Bronchial epithelial cell (primary cell): ENCODE measurements at places on chromosomes 5 and 9. TPM values are rescaled to one million over a fixed set of nuclear protein-coding genes. Genes with fewer than 3 reads are reported as not detected.

The SH3TC2 gene
- 4.0 and 4.7 TPM in 2 replicates for total RNA-seq

GRCh38 chr5:138629392-138629791 is 54.2 kb upstream of the HSPA9 start:
- no peak for DNase-seq

GRCh38 chr5:119373449-119373858 is 17.6 kb downstream of the TNFAIP8 start:
- no peak for DNase-seq

- DNase-seq = no peak
Observed at GRCh38 chr5:166551384-166551783, 1740.1 kb upstream of the WWC1 start.

GRCh38 chr9:133278161-133279114 is 3.4 kb upstream of the ABO start:
- no peak for DNase-seq

DNA sequence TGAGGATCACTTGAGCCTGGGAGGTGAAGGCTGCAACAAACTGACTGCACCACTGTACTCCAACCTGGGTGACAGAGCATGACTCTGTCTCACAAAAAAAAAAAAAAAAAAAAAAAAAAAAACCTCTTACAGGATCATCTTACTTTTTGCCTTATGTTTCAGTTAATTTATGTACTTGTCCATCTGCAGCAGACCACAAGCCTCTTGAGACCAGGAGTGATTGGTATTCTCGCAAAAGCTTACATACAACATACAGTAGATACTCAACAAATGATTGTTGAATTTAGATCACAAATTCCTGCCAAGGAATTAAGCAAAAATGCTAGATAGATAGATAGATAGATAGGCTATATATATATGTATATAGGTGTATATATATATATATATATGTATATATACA is 12.4 kb downstream of the CEMIP2 start:
- no peak for DNase-seq

- no peak for DNase-seq
Observed at GRCh38 chr9:71726723-71727122, 41.6 kb downstream of the CEMIP2 start.

GRCh38 chr9:14909601-14909960 is 647 bp downstream of the FREM1 start:
- no peak for DNase-seq

The SH2D3C gene
- total RNA-seq = 0.26 TPM in 1 of 2 replicates, not detected in the other

DNA sequence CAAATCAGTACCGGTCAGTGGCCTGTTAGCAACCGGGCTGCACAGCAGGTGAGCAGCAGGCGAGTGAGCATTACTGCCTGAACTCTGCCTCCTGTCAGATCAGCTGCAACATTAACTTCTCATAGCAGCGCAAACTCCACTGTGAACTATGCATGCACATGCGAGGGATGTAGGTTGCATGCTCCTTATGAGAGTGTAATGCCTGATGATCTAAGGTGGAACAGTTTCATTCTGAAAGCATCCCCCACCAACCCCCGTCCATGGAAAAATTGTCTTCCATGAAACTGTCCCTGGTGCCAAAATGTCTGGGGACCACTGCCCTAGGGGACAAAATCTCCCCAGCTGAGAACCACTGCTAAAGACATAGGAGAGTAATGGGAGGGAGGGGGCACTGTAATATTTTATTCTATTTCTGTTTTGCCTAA is 51.1 kb downstream of the P4HA2 start:
- DNase-seq = no peak

DNA sequence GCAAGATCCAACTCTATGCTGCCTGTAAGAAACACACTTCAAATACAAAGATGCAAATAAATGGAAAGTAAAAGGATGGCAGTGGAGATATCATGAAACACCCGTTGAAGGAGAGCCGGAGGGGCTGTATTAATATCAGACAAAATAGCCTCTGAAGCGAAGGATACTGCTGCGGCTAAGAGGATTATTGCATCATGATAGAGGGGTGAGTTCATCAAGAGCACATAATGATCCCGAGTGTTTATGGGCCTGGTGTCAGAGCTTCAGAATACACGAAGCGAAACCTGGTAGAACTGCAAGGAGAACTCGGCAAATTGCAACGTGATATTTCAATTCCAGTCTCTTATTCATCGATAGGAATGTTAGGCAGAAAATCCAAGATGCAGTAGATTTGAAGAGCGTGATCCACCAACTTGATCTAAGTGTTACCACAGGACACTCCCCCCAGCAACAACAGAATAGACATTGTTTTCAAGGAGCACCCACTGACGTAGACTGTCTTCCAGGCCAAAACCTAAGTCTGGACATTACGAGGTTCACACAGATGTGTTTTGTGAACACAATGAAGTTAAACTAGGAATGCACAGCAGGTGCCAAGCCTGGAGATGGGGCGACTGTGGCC is 27.7 kb upstream of the QSOX2 start:
- DNase-seq = no peak

The CCDC187 gene
- not detected in 2 replicates for total RNA-seq

DNA sequence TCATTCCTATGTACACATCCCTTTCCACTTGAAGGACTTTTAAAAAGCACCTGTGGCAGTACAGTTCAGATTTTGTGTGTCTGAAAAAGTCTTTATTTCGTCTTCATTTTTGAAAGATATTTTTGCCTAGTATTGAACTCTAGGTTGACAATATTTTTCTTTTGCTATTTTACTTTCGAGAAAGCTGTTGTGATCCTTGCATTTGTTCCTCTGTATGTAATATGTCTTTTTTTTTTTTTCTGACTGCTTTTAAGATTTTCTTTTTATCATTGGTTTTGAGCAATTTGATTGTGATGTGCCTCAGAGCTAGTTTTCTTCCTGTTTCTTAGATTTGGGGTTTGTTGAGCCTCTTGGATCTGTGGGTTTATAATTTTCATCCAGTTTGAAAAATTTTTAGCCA is 13.3 kb downstream of the LCP2 start:
- no peak for DNase-seq

The GTF2H2 gene
- 12.6 and 14.1 TPM in 2 replicates for total RNA-seq

The FBN2 gene
- 26.1 and 49.0 TPM in 2 replicates for total RNA-seq

The NOXA1 gene
- total RNA-seq = 0.53 and 2.3 TPM in 2 replicates

DNA sequence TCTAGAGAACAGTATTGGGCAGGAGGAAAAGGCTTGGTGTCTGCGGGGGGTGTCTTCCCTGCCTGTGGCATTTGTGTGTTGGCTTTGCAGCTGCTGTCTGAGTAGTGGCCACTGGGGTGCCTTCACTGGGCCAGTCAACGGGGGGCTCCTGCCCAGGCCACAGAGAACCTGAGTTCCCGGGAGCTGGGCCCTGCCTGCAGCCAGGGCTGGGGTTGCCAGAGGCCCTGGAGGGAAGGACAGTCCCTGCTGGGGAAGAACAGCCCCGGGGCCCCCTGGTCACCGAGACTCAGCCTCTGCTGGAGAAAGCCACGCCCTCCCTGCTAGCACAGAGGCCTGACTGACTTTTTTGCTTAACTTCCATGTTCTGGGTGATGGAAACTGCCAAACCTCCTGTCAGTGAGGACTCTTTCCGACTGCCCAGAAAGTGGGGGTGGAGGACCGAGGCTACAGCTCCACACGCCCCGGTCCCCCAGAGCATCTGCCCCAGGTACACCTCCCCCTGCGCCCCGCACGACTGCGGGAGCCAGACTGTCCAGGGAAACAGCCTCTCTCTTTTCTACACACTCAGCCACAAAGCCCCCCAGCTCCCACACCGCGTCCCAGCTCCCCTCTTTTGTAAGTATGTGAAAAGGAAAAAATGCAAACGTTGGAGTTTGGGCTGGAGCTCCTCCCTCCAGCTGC is 133.4 kb downstream of the DAB2IP start:
- no peak for DNase-seq

The PAPPA gene
- total RNA-seq = 0.13 and 1.3 TPM in 2 replicates

The CD72 gene
- 0.79 and 0.90 TPM in 2 replicates for total RNA-seq

The SPINK13 gene
- total RNA-seq = not detected in 2 replicates

GRCh38 chr5:140631036-140631417 is 1.9 kb downstream of the CD14 start:
- DNase-seq = no peak

- no peak for DNase-seq
Observed at GRCh38 chr9:86672301-86672700, 275.0 kb downstream of the GAS1 start.

- no peak for DNase-seq
Observed at GRCh38 chr5:125896368-125896767, 526.8 kb upstream of the GRAMD2B start.

- no peak for DNase-seq
Observed at GRCh38 chr9:89863837-89864236, 259.0 kb downstream of the GADD45G start.

DNA sequence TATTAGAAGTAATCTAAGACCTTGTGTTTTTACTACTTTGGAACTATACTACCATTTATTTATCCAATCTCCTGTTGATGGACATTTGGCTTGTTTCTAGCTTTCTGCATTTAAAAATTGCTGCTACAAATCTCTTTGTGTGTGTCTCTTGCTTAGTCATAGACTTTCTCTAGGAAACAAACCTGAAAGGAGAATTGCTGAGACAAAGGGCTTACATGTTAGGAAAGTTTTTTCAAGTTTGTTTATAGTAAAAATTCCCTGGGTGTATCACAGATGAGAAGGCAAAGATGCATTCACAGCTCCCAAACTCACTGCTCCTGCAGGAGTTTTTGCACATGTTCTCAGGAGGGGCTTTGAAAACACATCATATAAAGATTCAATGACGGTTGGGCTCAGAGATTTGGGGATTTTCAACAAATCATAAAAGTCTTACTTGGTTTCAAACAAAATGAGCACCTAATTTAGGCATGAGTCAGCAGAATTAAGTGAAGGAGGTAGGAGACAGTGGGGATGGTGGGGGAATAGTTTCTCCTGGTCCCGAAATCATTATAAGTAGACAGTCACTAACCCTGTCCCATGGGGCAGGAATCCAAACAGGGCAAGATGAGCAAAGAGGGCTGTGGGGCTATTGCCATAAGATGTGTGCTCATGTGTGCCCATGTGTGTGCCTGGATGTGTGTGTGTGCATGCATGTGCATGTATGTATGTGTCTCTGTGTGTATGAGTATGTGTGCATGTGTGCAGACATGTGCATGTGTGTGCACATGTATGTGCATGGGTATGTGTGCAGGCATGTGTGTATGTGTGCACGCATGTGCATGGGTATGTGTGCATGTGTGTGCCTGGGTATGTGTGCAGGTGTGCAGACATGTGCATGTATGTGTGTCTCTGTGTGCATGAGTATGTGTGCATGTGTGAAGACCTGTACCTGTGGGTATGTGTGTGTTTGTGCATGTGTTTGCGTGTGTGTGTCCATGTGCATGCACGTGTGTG is 43.4 kb upstream of the S1PR3 start:
- peak; percentile 25 for DNase-seq

- DNase-seq = peak; percentile 15
Observed at GRCh38 chr9:87063871-87064270, 116.6 kb upstream of the GAS1 start.

DNA sequence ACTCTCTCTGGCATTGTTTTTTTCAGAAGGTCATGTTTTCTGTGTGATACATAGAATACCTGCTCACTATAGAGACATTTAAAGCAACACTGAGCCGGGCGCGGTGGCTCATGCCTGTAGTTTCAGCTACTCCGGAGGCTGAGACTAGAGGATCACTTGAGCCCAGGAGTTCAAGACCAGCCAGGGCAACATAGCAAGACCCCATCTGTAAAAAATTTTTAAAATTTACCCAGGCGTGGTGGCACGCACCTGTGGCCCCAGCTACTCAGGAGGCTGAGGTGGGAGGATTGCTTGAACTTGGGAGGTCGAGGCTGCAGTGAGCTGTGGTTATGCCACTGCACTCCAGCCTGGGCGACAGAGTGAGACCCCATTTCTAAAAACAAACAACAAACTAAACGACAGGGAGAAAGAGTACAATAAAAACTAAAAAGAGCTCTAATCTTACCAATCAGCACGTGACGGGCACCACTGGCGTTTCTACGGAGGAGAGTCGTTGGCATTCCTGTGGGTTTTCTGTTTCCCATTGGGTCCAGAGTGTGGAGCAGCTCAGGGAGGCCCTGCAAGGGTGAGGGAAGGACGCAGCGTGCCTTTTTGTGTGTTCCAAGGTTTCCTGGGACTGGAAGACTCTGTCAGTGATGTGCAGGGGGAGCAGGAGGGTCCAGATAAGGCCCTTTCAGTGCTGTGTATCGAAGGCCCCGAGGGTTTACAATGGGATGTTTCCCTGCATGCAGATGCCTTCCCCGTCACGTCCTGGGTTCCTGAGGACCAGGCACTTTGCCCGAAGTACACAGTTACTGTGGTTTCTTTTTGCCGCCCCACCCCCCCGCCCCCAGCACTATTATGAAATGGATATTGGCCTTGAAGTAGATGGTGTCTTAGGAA is 7.2 kb upstream of the RNU6ATAC start:
- DNase-seq = peak; percentile 14

DNA sequence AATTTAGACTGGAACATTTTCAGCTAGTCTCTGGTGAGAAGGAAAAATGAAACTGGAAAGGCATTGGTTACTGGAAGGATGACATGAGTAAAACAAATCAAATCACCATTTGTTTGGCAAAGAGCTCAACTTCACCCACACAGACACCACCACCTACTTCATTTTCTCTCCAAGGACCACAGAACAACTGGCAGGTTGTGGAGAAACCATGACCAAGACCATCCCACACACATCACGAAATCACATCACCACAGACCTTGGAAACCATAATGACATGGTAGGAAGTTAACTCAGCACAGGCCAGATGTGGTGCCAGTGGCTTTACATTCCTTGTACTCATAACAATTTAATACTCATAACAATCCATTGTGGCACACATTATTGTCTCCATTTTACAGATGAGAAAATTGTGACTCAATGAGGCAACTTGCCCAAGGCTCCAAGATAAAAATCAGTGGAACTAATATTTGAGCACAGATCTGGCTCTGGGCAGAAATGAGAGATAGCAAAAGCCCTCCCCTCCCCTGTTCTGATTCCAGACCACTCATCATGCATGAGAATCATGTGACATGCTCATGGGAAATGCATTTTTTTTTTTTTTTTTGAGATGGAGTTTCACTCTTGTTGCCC is 7.5 kb downstream of the OR1K1 start:
- no peak for DNase-seq

DNA sequence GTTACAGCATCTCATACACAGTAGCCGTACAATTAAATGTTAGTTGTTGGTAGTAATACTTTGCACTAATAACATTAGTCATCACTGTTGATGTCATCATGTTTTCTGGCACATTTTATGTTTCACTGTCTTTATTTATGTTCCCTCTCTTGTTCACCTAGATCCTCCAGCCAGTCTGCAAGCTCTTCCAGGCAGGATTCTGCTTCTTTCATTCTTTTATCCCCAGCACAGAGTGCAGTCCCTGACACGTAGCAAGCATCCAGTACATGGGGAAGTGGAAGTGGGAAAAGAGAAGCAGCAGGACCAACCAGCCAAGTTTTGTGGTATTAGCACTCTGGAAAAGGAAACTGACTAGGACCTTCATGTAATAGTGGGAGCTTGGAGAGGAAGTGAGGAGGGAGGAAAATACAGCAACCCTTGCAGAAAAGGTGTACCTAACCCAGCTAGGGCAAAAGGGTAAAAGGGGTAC is 89.7 kb upstream of the SLC44A1 start:
- DNase-seq = peak; percentile 83
